ENCODE measurements at places on chromosomes 7 and 10. TPM values are rescaled to one million over a fixed set of nuclear protein-coding genes. Genes with fewer than 3 reads are reported as not detected.

Gene ASB13
- 15.2 TPM for total RNA-seq

Gene GHRHR
- not detected for total RNA-seq

Gene SLC39A12
- total RNA-seq = not detected

Gene PAPOLB
- total RNA-seq = 0.05 TPM

Gene TCAF2
- 0.27 TPM for total RNA-seq

Gene ADAMTS14
- 0.16 TPM for total RNA-seq

Gene VENTX
- 0.43 TPM for total RNA-seq

Gene BAIAP2L1
- total RNA-seq = 1.6 TPM

Gene HYAL4
- not detected for total RNA-seq

Gene RBP3
- total RNA-seq = not detected

Gene PRKAR2B
- 16.3 TPM for total RNA-seq

Gene CPA5
- total RNA-seq = not detected

Gene CEP55
- total RNA-seq = 0.59 TPM

Gene ELAPOR2
- 3.6 TPM for total RNA-seq

Gene OR9A2
- total RNA-seq = 0.22 TPM

Gene CPVL
- 37.5 TPM for total RNA-seq

Gene PIK3CG
- 1.6 TPM for total RNA-seq

Gene SHOC2
- total RNA-seq = 40.8 TPM

Gene AZGP1
- total RNA-seq = 113 TPM

Gene NUTM2A
- total RNA-seq = 1.9 TPM

Gene NPTX2
- 3.4 TPM for total RNA-seq

Gene SUV39H2
- total RNA-seq = 4.1 TPM

Gene C10orf95
- total RNA-seq = not detected

Gene CCL24
- total RNA-seq = not detected

Gene GSAP
- 8.0 TPM for total RNA-seq

Gene C10orf62
- 0.48 TPM for total RNA-seq

Gene IPMK
- 2.1 TPM for total RNA-seq

Gene CALHM3
- not detected for total RNA-seq

Gene C7orf57
- total RNA-seq = not detected

Gene CYTH3
- 25.6 TPM for total RNA-seq

Gene PCLO
- total RNA-seq = 3.8 TPM

Gene LIPN
- not detected for total RNA-seq

Gene PANK1
- total RNA-seq = 16.9 TPM

Gene PRF1
- total RNA-seq = 2.2 TPM

Gene CALML5
- total RNA-seq = not detected

Measured in Right ventricle myocardium superior (tissue), 1 donor.